NCI-H82 (cell line): ENCODE measurements at places on chromosomes 5 and 9.

DNA sequence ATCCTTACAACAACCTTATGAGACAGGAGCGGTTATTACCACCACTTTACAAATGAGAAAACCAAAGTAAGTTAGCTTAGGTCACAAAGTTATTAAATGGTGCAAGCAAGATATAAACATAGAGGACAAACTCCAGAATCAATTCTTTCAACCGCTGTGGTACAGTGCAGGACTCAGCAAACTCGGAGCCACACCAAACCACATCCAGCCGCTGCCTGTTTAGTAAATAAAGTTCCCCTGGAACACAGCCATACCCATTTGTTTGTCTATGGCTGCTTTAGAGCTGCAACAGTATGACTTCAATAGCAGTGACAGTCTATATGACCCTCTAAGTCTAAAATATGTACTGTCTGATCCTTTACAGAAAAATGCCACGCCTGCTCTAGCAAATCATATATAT, 1567.2 kb upstream of the WWC1 start:
- no peak for DNase-seq

DNA sequence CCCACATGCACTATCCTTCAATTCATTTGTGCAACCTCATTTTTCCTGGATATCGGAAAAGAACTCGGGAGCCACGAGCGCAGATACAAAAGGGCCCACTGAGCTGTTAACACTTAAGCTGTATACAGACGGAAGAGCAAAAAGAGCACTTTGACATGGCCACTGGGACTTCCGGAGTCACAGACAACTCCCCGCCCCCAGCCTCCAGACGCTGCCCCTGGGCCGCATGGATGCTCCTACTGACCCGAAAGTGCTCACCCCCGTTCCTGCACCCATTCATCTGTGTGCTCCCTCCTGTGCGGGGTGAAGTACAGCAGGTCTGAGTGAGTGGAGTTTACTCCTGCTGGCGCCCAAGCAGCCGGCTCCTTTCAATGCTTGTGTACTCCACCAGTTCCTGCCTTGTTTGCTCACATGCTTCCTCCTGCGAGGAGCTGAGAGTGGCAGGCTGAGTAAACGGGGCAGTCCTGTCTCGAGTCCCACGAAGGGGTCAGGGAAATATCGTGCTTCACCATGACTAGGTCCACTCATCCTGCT, 901.0 kb upstream of the CTNND2 start:
- no peak for DNase-seq

DNA sequence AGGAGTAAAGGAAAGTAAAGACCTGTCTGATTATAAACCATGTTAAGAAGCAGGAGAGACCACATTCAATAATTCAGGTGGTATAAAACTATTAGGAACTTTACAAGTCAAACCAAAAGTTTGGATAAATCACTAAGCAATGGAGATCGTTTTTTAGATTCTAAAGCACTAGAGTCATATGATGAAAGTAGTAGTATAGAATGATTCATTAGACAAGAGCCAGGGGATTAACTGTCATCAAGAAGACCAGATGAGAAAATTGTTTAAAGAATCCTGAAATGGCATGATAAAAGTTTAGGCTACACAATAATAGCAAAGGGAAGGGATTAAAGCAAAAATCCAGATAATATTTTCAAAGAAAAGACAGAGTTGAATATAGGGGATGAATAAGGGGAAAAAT, 12.9 kb upstream of the CARNMT1 start:
- DNase-seq, result no peak

DNA sequence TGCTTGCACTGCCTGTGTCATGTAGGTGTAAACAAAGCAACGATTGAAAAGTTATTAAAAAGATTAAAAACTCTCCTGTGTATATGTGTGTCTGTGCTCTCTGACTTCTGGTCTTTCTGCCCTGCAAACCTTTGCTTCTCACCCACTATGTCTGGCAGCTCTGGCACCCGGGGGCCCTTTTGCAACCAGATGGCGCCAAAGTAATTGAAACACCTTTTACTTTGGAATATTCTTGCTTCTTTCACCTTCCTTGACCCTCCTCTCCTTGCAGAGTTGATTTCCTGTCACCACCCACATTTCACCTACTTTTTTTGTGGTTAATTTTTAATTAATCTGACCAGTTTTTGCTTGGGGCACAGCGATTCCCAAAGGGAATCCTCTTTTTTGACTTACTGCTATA, 275.5 kb downstream of the ARHGEF28 start:
- DNase-seq, result peak; percentile 35

DNA sequence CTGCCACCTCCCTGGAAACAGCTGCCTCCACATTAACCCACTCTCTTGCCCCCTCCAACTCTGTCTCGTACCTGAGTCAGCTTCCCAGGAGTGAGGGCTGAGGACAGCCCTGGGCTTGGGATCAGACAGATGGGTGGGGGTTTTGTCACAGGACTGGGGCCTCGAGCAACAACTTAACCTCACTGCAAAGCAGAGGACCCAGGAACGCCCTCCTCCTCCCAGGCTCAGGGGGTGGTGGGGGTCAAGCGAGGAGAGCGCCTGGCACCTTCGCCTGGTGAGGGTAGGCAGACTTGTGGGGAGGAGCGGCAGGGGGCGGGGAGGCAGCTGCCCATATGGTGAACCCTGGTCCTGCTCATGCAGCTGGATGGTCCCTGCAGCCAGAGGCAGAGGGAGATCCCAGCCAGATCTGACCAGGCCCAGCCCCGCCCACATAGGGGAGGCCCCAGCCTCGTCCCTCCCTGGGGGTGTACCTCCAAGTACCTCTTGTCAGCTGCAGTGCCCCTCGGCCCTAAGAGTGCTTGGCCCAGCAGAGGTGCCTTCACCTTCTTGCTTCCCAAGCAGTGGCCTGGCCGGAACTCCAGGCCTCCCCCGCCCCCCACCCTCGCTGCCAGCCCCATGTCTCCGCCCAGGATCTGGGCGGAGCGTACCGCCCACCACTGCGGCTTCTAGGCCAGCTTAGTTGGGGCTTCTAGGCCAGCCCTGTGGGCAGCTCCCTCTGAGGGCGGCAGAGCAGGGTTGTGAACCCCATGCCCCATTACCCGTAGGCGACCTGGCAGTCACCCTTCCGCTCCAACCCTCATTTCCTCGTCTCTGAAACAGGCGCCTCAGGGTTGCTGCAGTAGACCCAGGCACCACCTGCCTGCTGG, at the start of gene SARDH:
SARDH (minus strand) TSS at position 579 of the 866 bp plus-strand sequence. CDS start 4,179 bp downstream, outside the sequence.
- peak; percentile 86 for DNase-seq

DNA sequence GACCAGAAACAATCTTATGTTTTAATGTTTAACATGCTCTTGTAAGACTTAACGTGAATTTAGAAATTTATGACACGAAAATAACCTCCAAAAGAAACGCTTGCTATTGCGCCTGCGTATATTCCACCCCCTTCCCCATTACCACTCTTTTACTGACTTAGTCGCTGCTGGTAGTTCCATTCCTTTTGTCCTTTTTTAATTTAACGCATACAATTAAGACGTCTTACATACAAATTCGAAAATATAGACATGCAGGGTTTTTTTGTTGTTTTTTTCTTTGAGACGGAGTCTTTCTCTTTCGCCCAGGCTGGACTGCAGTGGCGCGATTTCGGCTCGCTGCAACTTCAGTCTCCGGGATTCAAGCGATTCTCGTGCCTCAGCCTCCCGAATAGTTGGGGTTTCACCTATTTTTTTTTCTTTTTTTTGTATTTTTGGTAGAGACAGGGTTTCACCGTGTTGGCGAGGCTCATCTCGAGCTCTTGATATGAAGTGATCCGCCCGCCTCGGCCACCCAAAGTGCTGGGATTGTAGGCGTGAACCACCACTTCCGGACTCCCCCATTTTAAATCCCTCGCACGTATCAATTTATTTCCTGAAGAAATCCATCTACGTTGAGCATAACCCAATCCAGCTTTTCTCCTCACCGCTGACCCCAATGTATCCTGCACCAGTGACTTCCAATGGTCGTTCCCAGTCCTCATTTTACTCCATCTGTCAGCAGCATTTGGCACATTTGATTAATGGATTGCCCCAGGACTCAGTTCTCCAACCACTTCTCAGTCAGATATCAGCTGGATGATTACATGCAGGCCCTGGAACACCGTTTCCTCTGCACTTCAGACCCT, 684 bp upstream of the MED7 start:
- peak; percentile 79 for DNase-seq

DNA sequence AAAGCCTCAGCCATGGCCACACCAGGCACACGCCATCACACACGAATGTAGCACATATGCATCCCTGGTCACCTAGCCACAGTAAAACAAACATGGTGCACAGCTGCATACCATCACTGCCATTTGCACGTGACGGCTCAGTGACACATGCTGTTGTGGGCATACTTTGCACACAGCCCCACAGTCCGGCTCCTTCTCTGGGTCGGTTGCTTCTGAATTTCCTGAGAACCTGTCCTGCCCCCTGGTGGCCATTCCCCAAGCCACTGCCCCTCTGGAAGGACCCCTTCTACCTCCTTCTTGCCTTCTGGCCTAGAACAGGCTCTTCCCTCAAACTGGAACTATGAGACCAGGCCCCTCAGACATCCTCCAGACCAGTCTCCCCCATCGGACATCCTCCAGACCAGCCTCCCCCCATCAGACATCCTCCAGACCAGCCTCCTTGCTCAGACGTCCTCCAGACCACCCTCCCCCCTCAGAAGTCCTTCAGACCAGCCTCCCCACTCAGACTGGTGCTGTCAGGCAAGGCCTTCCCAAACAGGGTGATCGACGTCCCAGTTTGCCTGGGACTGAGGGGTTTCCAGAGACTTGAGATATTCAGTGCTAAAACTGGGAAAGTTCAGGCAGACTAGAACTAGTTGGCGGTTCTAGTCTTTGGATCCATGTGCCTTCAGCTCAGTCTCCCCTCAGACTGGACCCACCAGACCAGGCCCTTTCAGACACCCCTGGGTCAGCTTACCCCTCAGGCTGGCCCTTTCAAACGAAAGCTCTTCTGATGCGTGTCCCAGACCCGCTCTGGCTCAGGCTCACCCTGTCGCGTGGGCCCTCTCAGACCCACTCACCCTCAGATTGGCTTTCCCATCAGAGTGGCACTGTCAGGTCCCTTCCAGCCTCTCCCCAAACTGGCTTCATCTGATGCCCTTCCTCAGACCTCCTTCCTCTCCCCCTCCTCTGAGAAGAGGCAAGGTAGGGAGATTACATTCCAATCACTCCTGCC, 24.3 kb upstream of the ENHO start:
- DNase-seq, result peak; percentile 84

GRCh38 chr5:86894056-86894455, 276.3 kb downstream of the COX7C start:
- DNase-seq, result no peak

- DNase-seq, result no peak
These were observed 5.1 kb upstream of the PHYKPL start for GRCh38 chr5:178237431-178238312.

DNA sequence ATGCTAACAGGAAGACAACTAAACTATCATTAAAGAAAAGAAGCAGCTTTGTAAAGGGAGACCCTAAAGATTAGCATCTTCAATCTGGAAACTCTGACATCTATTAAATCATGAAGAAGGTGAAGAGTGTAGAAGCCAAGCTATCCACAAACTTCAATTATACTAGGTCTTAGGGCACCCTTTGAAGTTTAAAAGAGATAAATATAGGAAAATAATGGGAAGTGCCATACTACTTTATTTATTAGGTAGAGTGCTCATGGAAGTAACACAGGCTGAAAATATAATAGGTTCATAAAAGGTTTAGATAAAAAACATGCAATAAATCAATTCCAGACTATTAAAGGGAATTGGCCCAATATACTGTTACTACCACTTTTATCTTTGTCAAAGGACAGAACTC, 19.9 kb downstream of the CDH10 start:
- no peak for DNase-seq

DNA sequence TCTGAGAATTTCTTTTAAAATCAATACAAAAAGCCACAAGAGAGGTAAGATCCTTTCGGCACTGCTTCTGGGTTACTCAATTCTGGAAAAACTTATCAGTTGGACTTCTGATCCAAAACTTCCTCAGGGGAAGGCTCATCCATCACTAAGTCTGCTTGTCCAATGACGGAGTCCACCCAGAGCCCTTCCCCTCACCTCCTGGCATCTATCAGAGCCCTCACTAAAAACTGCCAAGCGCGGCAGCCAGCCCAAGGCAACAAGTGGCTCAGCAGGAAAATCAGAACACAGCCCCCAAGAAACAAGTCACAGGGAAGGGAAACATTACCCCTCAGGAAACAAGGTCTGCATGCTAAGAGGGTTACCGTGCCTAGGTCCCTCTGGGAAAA, 869 bp upstream of the ESM1 start:
- DNase-seq, result no peak

DNA sequence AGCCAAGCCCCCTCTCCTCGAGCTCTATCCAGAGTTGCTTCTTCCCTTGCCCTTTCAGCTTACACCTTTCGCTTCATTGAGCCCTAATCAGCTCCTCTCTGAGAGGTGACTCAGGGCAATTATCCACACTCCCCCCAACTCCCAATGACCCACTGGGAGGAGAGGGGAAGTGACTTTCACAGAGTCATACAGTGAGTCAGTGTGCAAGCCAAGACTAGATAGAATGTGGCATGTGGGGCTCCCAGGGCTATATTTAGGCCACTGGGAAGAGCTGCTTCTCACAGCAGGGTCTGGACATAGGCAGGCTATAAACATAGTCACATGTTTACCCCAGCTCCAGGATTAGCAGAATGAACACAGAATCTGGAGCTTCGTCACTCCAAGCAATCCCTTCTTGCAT, 57.4 kb downstream of the NRG2 start:
- DNase-seq, result peak; percentile 27

DNA sequence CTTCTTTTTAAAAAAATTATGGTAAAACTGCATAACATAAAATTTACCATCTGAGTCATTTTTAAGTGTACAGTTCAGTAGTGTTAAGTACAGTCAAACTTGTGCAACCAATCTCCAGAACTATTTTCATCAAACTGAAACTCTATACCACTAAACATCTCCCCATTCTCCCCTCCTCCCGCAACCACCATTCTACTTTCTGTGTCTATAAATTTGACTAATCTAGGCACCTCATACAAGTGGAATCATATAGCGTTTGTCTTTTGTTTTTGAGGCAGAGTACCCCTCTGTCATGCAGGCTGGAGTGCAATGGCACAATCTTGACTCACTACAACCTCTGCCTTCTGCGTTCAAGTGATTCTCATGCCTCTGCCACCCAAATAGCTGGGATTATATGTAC, 24.0 kb upstream of the EBF1 start:
- DNase-seq, result no peak

GRCh38 chr9:28808042-28808441, 1234.8 kb upstream of the C9orf72 start:
- DNase-seq, result peak; percentile 79

DNA sequence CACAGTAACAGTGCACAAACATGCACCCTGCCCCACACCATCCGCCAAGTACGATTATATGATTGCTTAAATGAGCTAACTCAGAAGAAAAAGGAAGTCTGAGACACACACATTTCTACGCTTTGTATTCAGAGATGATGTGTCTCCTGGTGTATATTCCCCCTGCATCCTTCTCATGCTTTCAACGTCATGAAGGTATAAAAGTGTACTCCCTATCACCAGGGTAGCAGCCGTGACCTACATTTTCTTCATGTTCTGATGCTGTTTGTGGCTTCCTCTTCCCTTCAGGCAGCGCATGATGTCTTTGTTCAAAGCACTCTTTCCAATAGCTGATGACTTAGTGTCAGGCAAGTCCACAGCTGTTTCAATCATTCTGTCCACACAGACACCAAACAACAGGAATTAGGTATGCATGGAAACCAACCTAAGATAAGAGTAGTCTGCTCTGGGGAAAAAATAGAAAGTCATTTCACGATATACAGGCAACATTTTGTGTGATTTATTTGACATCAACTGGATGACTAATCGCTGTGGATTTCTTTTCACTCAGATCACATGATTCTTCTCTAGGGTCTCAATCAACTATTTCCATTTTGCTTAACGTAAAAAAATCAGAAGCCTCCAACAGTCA, 269.4 kb upstream of the PTGER4 start:
- no peak for DNase-seq
